ENCODE measurements at places on chromosomes 1 and 21.

DNA sequence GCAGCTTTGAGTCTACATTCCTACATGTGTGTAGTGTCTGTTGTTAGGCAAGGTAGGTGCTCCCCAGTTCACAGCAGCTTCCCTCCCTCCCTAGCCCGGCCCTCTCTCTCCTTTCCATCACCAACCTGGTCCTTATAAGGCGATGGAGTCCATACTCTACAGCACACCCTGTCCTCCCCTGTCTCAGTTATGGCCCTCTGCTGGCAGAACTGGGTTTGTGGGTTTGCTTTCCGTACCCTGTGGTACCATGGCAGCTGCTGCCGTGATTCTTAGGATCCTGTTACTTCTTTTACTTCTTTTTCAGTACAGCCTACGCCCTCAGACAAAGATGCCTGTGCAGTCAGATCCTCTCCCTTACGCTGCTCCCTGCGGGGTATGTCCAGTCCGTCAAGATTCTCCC is 31.7 kb downstream of the AK5 start:
- peak; percentile 59 for DNase-seq

DNA sequence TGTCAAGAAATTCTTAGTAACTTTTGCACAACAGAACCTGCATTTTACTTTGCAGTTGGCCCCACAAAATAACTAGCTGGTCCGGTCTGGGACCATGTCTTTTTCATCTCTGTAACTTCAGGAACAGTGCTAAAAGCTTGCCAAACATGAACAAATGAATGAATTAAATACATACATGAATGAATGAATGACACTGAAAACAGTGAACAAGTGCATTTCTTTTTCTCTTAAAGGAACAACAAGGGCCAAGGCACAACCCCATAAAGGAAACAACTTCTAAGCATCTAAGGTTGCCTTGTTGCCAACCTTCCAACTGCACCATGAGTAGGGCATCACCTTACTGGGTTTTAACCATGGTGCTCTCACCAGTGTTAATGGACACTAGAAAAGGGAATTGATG is 534.4 kb upstream of the PKN2 start:
- no peak for DNase-seq

- DNase-seq: no peak
Measured at GRCh38 chr1:213714645-213715044, 273.1 kb upstream of the PROX1 start.

DNA sequence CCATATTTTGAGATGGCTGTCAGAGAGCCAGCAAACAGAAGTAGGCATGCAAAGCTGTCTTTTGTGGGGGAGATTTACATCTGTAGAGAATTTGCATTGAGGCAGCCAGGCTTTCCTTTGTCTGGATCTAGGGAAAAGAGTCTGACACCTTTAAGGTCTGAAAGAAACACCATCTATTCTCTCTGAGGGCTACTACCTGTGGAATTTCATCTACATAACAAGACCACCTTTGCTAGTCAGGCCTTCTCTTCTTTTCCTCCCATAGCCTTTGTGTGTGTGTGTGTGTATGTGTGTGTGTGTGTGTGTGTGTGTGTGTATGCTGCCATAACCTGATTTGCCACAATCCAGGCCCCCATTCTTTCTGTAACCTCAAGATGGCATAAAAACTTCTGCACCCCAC is 28.4 kb upstream of the DMRTB1 start:
- DNase-seq: no peak

DNA sequence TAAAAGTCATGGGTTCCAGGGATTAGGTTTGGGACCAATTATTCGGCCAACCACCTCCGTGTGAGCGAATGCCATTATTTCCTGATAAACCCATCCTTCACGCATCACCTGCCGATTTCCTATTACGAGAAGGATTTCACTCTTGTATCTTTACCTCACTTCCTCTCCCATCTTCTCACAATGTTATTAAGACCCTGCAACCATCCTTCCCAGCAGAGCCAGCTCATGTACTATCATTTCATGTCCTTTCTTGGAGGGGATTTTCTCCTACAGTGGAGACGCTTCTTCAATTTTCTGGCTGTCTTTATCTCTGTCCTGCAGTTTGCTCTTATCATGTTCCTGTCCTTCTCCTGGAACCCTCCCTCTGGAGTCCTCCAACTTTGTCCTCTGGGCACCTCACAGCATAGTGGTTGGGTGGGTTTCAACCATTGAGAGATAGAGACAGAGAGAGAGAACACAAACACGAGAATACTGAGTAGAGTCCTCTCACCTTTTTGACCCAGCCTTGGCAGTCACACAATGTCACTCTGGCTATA is 192.2 kb downstream of the DYRK1A start:
- DNase-seq: no peak

DNA sequence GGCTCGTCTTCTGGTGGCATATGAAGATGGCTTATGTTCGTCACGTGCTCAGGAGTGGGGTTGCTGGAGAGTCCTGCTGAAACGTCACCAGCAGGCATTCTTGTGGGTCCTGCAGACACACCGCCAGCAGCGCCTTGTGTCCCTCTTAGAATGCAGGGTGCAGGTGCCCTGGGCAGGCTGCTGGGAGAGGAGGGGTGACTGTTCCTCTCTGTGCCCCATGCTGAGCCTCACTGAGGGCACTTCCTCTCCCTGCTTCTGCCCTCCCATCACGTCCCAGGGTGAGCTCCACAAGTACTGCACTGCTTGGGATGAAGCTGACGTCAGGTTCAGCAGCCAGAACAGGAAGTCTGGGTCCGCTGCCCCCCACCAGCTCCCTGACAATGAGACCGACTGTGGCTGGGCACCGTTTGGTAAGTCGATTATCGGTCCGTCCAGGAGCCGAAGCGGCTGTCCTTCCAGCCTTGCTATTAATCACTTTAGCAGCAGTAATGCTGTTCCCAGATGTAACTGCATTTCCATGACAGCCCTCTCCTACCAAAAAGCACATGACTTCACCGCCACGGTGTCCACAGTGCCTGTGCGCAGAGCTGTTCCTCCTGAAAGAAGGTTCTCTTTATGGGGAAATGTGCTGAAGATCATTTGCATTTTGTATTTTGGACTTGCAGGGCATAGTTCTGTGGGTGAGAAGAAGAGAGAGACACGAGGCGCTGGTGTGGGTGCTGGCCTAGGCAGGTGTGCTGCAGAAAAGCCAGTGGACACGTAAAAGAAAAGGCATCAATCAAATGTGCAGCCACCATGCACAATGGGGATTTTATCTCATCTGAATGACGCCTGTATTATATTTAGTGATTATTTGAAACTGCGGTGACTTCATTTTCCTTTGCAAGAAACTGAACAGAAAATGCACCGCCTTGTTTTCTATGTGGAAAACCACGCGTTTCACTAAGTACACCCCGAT is 21.0 kb downstream of the SLC37A1 start:
- peak; percentile 91 for DNase-seq

GRCh38 chr1:243734308-243734695 is 115.7 kb downstream of the AKT3 start:
- DNase-seq: peak; percentile 64

- DNase-seq: peak; percentile 72
Measured at GRCh38 chr1:246907472-246907871, 24.3 kb downstream of the AHCTF1 start.

DNA sequence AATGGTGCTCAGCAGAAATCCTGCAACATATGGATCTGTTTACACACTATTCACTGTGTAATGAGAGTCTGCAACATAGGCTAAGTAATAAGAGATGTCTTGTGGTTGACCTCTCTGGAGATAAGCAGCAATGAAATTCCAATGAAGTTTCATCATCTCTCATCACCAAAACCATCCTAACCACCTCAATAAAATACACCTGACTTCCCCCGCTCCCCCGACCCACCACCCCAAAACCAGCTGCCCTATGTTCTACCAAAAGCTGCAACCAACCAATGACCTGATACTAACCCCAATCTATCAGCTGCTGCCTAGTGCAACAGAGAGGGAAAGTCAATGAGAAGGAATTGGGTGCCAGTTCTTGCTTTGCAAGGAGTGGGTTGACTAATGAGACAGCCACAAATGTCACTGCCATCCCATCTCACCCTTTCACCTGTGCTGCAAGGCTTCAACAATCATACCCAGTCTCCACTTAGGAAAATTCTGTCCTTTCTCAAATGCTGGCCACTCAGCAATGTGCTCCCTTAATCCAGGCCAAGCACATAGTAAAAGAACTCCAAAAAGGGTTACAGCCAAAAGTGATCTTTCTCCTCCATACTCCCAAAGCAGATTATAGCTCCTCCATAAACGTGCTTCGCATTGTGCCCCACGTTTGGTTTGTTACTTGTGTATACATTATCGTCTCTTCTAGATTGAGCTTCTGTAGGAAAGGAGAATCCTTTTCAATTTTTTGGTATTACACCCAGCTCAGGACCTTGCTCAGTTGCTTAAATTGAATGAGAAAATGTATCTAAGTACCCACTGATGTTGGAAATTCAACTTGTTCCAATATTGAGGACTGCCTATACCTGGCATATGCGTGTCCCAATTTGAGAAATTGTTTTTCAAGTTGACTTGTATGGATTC is 29.0 kb downstream of the MRPL39 start:
- DNase-seq: no peak

- DNase-seq: no peak
Measured at GRCh38 chr1:175591083-175591743, 152.2 kb downstream of the TNR start.

GRCh38 chr1:203497269-203497777 is 3.4 kb downstream of the OPTC start:
- no peak for DNase-seq

GRCh38 chr1:12636098-12636950 is 7.6 kb upstream of the AADACL4 start:
- DNase-seq: no peak

GRCh38 chr1:110538075-110538474 is 19.1 kb upstream of the KCNA10 start:
- no peak for DNase-seq

GRCh38 chr1:71093938-71094337 is 13.1 kb upstream of the ZRANB2 start:
- DNase-seq: no peak

DNA sequence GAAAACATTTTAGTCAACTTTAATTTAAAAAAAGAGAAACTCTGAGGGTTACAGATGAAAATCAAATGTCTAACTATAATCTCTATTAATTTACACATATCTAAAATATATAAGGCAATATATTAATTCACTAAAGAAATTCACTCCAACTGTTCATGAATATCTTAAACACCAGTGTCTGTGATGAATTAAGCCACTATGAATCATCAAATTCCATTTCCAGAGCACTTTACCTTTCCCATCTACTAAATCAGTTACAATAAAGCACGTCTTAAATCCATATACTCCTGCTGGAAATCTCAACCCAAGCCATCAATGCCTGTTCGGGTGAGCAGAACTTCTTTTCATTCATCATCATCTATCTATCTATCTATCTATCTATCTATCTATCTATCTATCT is 4.3 kb downstream of the TAF5L start:
- DNase-seq: no peak

DNA sequence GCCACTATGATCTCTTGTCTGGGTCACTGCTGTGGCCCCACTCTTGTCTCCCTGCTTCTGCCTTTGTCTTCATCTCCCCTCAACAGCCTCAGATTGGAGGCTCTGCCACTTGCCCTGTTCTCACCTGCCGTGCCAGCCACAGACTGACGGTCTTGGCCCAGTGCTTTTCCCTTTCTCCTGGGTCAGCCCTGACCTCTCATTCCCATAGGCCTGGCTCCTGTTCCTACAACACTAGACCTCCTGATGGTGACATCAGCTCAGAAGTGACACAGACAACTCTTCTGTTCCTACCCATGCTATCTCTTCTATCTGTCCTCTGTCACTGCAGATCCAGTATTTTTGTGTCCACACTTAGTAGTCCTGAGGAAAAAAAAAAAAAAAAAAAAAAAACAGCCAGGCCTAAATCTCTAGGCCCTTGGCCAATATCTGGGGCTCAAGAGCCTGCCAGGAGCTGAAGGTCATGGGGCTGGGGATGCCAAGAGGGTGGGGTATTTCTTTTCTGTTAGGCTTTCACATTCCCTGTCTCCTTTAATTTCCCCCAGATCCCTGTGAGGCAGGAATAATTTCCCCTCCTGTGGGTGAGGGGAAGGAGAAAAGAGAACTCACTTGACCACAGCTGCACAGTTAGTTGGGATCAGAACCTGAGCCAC is 42.0 kb upstream of the FOXO6 start:
- DNase-seq: no peak

GRCh38 chr1:3462356-3463012 is 8.0 kb downstream of the ARHGEF16 start:
- DNase-seq: no peak

GRCh38 chr1:60222360-60223115 is 149.0 kb upstream of the C1orf87 start:
- no peak for DNase-seq

GRCh38 chr1:59364037-59364436 is 67.1 kb downstream of the FGGY start:
- no peak for DNase-seq

DNA sequence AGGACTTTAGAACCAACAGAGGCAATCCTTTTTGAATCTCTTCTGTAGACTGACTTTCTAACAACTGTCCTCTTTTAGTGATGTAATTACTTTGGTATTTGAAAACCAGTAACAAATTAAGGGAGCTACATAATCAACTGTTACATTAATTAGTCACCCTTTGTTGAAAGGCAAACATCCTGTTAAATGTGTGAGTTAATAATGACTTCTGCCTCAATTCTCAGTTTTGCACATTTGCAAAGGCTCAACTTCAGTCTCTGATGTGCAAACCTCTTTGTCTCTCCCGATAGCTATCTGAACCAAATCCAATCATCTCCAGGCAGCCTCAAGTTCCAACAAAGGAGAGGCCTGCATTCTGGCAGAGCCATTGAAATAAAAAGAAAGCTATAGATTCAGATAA is 135.4 kb upstream of the C8B start:
- no peak for DNase-seq

GRCh38 chr1:116826818-116827606 is 72.8 kb downstream of the CD2 start:
- no peak for DNase-seq

- DNase-seq: no peak
Measured at GRCh38 chr1:18927082-18927653, 24.8 kb upstream of the ALDH4A1 start.

GRCh38 chr1:151825751-151826660 is 5.6 kb downstream of the RORC start:
- no peak for DNase-seq

GRCh38 chr1:175649416-175649815 is 94.0 kb downstream of the TNR start:
- no peak for DNase-seq

- peak; percentile 98 for DNase-seq
Measured at GRCh38 chr1:116504308-116505156, 66.3 kb downstream of the CD58 start.

DNA sequence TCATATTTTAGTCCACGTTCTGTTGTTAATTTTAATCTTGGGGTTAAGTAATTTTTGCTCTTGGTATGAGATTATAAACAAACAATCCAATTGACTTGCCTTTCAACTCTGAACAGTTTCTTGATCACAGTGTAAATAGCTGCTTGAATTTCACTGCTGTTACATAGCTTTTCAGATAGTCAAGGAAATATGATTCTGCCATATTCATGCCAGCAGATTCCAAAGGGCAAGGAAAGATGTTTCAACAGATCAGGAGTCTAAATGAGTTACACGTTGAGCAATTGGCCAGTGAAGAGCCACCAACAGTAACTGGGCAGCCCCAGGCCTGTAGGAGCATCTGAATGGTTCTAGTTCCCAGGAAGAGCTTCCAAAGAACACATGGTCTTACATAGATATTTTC is 93.6 kb downstream of the LEPR start:
- DNase-seq: no peak

Measured in suppressor macrophage (primary cell).